ENCODE measurements at places on chromosomes 2 and 18.

DNA sequence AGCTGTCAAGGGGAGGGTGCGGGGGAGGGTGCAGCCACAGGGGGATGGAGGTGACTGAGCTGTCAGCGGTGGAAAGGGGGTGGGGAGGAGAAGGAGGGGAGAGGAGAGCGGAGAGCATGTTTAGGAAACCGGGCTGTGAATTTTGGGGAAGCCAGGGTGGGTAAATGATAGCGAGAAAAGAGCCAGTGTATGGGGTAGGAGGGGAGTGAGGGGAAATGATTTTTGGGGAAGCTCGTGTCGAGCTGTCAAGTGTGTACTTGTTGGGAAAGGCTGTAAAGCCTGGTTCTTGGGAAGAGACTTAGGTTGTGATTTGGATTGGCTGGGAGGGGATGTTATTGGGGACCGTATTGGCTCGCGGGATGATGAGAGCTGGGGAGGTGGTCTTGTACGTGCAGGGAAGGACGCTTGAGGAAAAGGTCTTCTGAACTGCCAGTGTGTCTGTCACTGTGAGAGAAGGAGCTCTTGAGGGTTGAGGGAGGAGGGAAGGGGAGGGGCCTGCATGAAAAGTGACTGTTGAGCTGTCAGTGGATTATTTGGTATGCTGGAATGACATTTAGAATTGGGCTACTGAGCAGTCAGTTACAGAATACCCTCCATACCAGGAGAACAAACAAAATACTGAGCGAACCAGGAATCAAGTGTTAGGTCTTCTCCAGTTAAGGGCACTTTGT, 1.0 kb downstream of the UBR3 start:
- DNase-seq = peak; percentile 12

DNA sequence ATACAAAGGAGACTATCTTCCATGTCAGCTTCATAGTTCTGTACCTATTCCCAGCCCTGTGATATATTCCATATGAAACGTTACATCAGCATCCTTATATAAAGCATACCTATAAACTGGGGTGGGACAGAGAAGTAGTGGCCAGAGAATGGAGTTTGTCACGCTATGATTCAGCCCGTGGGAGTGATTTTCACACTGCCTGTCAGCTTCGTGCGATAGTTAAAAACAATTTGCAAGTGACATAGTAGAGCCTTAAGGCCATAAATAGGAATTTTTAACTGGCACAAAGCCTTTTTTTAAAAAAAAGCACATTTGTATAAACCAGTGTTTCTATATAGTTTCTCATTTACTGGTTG, 30.2 kb downstream of the PKP4 start:
- DNase-seq = no peak

DNA sequence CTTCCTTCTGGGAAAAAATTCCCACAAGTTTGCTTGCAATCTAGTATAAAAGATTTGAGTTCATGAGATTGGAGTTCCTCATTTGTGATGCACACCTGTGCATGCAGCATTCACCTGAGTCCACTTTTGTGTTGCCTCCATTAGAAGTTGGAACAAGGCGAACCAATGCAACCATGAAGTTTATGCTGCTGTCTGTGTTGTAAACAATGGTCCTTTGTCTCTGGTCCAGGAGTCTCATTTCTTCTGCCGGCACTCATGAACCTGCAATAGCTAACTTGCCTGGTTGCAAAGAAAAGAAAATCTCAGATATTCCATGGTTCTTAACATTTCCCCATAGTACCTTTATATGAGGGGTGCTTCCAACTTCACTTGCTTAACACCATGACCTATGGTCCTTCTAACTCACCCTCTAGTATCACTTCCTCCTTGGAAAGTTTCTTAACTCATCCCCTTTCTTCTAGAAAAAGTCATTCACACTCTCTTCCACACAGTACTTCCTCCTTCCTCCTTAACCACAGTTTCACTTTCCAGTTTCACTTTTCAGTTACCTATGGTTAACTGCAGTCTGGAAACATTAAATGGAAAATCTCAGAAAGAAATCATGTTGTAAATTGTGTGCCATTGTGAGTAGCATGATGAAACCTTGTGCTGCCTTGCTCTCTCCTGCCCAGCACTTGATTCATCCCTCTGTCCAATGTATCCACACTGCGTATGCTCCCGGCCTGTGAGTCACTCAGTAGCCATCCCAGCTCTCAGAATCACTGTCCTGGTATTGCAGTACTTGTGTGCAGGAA, 128.8 kb upstream of the TRIB2 start:
- DNase-seq = peak; percentile 4

DNA sequence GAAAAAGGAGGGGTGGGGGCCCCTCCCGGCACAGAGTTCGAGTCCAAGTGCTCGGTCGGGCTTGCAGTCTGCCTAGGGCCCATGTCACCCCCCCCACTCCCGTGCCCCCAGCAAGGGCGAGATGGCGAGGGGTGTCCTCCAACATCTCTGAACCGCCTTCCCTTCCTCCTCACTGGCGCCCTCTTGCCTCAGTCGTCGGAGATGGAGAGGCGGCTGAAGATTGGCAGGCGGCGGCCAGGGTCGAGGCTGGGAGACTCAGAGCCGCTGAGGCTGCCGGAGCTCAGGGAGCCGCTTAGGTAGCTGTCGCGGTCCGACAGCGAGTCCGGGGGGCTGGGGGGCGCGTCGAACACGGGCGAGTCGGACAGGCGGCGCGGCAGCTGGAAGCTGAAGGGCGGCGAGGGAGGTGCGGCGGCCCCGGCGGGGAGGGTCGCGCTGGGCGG, 2.3 kb downstream of the ZFP36L2 start:
- no peak for DNase-seq

DNA sequence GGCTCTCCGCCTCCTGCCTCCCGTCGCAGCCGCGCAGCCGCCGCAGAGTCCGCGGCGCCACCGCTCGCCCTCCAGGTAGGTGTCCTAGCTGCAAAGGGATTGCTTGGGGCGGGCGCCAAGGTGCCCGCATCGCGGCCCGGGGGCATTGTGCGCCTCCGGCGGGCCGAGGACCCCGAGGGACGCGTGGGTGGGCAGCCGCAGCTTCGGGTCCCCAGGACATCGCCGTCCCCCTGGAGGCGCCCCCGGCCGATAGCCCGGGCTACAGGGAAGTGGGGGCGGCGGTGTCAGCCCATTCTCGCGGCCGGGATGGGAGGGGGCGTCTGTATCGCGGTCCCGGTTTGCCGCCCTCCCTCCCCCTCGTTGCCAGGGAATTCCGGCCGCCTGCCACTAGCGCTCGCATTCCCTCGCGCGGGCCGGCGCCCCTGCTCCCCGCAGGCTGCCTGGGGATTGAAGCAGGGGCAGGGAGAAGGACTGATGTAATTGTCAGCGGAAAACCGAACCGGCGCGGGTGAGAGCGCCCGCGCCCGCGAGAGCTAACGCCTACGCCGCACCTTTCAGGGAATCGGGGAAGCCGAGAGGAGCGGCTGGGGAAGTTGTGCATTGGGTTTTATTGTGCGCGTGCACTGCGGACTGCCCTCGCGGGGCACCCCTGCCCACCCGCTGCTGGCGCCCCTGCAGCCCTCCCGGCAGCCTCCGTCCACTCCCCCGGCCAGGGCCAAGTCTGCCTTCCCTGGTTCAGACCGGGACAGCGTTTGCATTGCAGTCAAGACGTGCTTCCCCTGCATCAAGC, 483 bp downstream of the OSBPL6 start:
- no peak for DNase-seq

DNA sequence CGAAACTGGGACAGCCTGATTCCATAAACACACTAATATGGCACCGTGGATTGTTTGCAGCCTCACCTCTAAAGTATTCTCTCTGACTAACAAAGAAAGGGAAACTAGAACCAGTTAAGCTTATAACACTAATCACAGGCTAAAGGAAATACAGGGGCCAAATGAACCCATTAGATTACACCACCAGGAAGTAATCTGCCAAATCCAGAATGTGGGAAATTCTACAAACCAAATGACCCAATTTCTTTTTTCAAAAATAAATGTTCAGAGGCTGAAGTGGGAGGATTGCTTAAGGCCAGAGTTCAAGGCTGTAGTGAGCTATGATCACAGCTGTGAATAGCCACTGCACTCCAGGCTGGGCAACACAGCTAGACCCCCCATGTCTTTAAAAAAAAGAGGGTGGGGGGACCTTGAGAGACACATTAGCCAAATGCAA, 1.5 kb upstream of the MPPE1 start:
- DNase-seq = no peak

GRCh38 chr2:133415210-133415876, 152.9 kb downstream of the NCKAP5 start:
- DNase-seq = no peak

GRCh38 chr2:75751824-75752468, 41.2 kb upstream of the GCFC2 start:
- DNase-seq = no peak

DNA sequence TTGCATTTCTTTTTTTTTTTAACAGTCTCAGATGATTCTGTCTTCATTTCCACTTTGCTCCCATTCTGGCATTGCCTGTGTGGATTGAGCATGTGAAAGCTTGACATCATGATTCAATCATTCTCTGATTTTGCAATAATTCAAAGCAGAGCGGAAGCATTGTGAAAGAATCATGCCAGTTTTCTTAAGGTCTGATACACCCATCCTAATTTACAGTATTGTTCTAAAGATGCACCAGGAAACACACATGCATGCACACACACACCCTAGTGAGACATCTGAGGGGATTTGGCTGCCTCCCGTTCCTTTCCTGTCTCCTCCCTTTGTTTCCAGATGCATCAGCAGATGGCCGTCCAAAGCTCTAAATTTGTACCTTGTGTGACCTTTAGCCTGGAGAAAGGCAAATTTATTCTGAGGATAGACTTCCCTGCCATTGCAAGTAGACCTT, 97.3 kb downstream of the FMNL2 start:
- DNase-seq = no peak

DNA sequence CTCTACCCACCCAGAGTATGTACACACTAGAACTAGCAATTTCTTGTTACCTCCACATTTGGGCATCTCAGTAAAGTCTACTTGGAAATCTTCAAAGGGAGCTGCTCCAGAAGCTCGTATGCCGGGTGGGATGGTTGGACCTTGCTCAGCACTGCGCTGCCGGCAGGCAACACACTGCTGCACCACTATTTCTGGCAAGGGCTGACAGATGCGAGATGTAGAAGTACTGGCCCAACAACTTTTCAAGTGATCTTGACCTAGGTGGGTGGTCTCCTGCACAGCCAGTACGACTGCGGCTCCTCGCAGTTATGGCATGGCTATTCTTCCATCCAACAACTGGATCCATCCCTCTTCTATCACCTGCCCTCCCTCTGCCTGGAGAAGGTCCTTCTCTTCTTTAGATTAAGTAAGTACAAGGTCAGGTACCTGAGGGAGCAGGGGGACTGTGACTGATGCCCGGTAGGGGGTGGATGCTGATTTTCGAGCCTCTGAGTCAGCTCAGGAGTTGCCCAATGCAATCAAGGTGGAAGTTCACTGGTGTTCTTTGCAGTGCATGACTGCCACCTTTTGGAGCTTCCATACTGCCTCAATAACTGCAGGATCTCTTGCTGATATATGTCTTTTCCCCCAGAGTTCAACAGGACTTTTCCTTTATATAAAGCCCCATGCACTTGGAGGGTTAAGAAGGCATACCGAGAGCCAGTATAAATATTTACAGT, 100.4 kb upstream of the SLC1A4 start:
- DNase-seq = no peak

DNA sequence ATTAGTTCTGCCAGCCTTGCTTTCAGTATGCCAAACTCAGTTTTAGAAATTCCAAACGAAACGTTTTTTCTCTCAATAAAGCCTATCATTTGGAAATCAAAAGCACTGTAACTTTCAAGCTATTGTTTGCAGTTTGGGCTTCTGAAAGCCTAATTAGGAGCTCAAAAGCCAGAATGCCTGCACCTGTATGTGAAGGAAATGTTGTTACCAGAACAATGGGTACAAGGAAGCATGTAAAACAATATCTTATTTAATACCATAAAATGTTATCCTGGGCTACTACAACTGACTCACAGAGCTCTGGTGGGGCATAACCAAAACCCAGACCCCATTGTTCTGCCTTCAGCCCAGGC, 12.6 kb upstream of the GULP1 start:
- DNase-seq = no peak

GRCh38 chr2:6909431-6910385, 7.5 kb upstream of the RNF144A start:
- no peak for DNase-seq

DNA sequence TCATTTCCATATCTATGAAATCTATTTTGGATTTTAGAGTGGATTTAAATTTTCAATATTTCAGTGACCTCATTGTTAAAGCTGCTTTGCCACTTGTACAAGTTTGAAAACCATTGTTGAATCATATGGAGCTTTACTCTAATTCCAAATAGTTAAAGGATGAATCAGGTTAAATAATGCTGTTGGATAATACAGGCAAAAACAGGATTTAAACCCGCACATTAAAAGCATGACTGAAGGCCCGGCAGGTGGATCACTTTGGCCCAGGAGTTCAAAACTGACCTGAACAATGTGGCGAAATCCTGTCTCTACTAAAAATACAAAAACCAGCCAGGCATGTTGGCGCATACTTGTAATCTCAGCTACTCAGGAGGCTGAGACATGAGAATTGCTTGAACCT, 68.3 kb downstream of the RIF1 start:
- no peak for DNase-seq

- DNase-seq = no peak
These were observed 130.5 kb upstream of the SLC1A4 start for GRCh38 chr2:64858541-64859311.

- DNase-seq = no peak
These were observed 229.0 kb upstream of the ZNF804A start for GRCh38 chr2:184369307-184369706.

GRCh38 chr18:47775961-47776360, 154.5 kb downstream of the SMAD2 start:
- DNase-seq = no peak

DNA sequence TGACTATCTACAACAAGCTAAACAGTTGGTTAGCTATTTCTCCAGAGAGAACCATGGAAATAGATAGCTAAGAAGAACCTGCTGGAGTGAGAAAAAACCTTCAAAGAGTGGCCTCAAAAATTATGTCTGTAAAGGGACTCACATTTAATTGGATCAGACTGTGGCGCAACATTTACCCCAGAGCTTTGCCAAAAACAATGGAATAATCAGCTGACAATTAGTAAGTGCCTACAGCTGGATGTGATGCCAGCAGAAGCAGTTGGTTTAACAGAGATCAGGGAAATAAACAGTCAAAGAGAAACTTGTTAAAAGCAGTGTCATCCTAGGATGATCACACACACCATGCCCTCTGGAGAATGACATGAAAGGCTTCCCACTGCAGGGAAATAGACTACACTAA, 310.7 kb downstream of the CLIP4 start:
- no peak for DNase-seq

DNA sequence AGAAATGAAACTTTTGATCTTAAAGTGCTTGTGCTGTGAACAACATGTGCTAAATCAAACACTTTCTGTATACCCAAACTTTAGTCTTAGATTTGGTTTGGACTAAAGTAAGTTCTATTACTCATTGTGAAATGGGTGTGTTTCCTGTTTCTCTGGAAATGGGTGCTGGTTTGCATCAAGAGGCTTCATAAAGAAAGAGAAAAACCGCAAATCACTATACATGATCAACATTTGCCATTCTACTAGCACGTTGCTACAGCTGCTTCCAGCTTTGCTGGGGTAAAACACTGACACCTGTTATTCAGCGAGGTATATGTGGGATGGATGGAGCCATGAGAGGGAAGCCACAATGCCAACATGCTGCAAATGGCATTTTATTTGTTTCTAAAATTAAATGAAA, 547.0 kb upstream of the ACVR2A start:
- peak; percentile 15 for DNase-seq

- no peak for DNase-seq
These were observed 58.3 kb upstream of the UPP2 start for GRCh38 chr2:158043181-158043948.

- DNase-seq = no peak
These were observed 15.6 kb upstream of the ACTG2 start for GRCh38 chr2:73877071-73877802.

GRCh38 chr2:188979187-188980114, 5.3 kb downstream of the COL3A1 start:
- no peak for DNase-seq

- no peak for DNase-seq
These were observed 16.5 kb downstream of the CNRIP1 start for GRCh38 chr2:68303033-68303901.
